Caco-2 (cell line): ENCODE measurements at places on chromosomes 12 and 14. TPM values are rescaled to one million over a fixed set of nuclear protein-coding genes. Genes with fewer than 3 reads are reported as not detected.

- no peak overlapping the region for H3K4me3 ChIP-seq
- H3K4me1 ChIP-seq: no peaks in the 10 kb centered on the region
- no peak overlapping the region for H3K27ac ChIP-seq
- H3K36me3 ChIP-seq: no peaks in the 10 kb centered on the region
Observed at GRCh38 chr14:101469382-101470247, 91.7 kb upstream of the DIO3 start.

GRCh38 chr14:69043596-69044260, 64.6 kb upstream of the ACTN1 start:
- no peaks in the 10 kb centered on the region for H3K27me3 ChIP-seq
- H3K4me3 ChIP-seq: no peak overlapping the region
- DNase-seq: no peak
- peaks cover 14% of the 10 kb centered on the region for H3K4me1 ChIP-seq

DNA sequence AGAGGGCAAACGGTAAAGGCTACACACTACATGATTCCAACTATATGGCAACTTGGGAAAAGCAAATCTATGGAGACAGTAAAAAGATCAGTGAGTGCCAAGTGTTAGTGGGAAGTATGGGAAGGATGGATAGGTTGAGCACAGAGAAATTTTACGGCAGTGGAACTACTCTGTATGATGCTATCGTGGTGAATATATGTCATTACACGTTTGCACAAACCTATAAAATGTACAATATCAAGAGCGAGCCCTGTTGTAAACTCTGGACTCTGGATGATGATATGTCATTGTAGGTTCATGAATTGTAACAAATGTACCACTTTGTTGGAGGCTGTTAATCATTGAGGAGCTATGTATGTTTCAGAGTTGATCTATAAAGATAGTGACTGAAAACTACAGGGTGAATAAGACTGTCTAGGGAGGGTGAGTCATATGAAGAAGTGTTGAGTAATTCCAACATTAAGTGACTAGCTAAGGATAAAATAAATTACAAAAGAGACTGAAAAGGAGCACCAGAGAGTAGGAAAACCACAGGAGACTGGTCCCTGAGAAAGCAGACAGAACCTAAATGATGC, 349.2 kb upstream of the LMO3 start:
- no peak overlapping the region for H3K27ac ChIP-seq
- no peak for DNase-seq
- no peak overlapping the region for H3K4me3 ChIP-seq
- no peaks in the 10 kb centered on the region for H3K36me3 ChIP-seq
- H3K4me1 ChIP-seq: no peaks in the 10 kb centered on the region
- no peaks in the 10 kb centered on the region for H3K27me3 ChIP-seq

DNA sequence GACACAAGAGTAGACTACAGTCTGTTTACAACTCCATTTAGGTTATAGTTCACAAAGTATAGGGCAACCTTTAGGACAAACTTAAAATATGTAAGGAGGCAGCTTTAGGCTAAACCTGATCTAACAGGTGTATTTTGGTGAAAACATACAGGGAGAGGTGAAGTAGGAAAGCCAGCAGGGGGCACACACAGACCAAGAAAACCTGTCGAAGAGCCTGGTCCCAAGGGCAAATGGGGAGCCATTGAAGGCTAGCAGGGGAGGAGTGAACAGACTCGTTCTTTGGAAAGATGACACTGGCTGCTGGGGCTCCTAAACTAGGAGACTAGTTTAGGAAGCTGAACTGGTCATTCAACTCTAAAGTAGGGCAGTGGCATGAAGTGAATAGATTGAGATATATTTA, 138.8 kb upstream of the WSCD2 start:
- H3K36me3 ChIP-seq: no peaks in the 10 kb centered on the region
- H3K27ac ChIP-seq: no peak overlapping the region
- no peaks in the 10 kb centered on the region for H3K27me3 ChIP-seq
- peak; percentile 68 for DNase-seq

ANKRD33 gene
- total RNA-seq: not detected in 2 replicates

CLEC7A gene
- total RNA-seq: not detected in 2 replicates

DNA sequence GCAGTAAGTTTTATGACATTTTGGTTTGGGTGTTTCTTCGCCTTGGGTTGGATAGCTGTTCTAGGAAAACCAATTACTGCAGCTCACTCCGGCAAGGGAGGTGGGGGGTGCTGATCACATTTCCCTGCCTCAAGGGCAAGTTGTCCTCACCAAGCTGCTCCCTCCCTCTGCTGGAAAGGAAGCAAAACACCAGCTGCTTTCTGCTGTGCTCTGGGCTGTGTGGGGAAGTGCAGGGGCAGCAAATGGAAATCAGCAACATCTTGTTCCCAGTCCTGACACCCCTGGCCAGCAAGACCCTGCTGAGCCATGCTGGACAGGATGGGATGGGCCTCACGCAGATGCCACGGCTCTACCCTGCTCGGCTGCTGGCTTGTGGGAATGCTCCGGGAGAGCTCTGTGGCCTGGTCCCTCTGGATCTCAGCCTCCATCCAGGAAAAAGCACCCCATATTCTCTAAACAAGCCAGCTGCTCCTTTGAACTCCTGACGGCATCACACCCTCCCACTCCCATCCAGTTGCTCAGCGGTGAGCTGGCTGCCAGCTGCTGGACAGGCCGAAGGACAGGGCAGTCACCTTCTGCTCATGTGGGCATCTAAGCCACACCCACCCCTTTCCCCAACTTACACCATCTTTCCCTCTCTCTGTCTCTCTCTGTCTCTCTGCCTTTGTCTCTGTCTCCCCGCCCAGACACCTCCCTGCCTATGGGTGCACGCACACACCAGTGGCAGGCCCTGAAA, 52.4 kb upstream of the EIF5 start:
- DNase-seq: peak; percentile 17
- H3K4me3 ChIP-seq: no peak overlapping the region
- no peak overlapping the region for H3K27ac ChIP-seq

GABARAPL1 gene
- 106 TPM in 2 replicates for total RNA-seq

GNPNAT1 gene
- total RNA-seq: 35.9 and 41.6 TPM in 2 replicates

- no peak overlapping the region for H3K27ac ChIP-seq
- H3K27me3 ChIP-seq: no peaks in the 10 kb centered on the region; the same call in 1 of the 2 replicates
- no peaks in the 10 kb centered on the region for H3K4me1 ChIP-seq
- no peaks in the 10 kb centered on the region for H3K36me3 ChIP-seq
Observed at GRCh38 chr14:74921987-74922751, 891 bp downstream of the RPS6KL1 start.

DNA sequence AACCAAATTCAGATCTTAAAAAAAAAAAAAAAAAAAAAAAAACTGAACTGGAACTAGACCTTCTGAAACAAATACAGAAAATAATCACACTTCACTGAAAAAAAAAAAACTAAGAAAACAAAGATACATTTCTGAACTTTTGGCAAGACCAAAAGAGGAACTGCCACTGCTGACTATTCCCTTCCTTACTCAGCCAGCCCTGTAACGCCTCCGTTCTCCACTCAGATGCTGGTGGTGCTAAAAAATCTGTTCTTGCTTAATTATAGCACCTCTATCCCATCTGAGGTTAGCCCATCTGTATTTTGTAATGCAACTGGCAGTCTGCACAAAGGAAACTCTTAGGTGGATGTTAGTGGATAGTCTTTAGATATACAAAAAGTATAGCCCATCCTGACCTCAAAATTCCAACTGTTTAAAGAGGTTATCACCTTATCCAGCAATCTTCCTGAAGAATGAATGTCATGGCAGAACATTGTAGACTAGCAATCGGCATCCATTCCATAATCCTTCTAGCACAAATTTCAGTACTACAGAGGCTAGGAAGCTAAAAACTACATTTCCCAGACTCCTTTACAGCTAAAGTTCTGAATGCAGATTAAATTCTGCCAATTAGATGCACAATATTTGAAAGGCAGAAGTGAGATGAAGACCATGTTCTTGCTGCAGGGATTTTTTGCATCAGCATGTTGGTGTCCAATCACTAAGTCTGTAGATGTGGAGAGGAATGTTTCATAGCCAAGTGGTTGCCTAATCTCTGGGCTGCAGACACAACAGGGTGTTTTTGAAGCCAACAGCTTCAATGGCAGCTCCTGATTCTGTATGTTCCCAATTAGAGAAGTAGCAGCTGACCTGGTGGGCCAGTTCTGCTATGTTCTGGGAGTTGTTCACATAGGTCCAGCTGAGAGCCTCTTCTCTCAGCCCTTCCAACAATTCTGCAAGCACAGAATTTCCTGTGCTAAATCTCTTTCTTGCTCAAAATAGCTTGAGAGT, 5.7 kb downstream of the MAP3K9 start:
- H3K36me3 ChIP-seq: no peaks in the 10 kb centered on the region
- H3K27ac ChIP-seq: no peak overlapping the region
- H3K4me3 ChIP-seq: no peak overlapping the region
- no peaks in the 10 kb centered on the region for H3K27me3 ChIP-seq
- DNase-seq: no peak

EPS8 gene
- 13.9 and 20.1 TPM in 2 replicates for total RNA-seq

APPL2 gene
- 49.2 and 56.0 TPM in 2 replicates for total RNA-seq

CCDC177 gene
- total RNA-seq: 0.56 and 0.82 TPM in 2 replicates

PXMP2 gene
- total RNA-seq: 29.8 and 39.9 TPM in 2 replicates

DNA sequence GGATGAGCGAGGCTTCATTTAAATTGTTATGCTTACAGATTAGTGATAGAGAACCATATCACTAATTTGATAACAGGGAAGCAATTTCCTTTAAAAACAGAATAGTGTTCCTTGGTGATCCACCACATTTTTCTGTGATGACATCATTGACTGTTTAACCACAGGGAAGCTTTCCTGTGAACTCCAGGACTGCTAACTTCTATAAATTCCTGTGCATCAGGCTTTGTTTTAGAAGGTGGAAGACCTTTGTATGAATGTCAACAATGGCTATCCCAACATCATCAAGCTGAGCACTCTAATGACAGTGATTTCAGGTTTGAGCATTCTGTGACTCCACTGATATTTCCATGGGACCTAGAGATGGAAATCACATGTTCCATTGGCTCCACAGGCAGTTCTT, 177.1 kb downstream of the RMST start:
- no peak overlapping the region for H3K27ac ChIP-seq
- peaks cover 13% of the 10 kb centered on the region for H3K4me1 ChIP-seq
- H3K4me3 ChIP-seq: no peak overlapping the region
- DNase-seq: no peak

TAOK3 gene
- 16.5 and 17.7 TPM in 2 replicates for total RNA-seq

GRCh38 chr12:89157413-89157812, 194.9 kb downstream of the DUSP6 start:
- H3K27me3 ChIP-seq: no peaks in the 10 kb centered on the region
- no peaks in the 10 kb centered on the region for H3K36me3 ChIP-seq
- peaks cover 9% of the 10 kb centered on the region for H3K4me1 ChIP-seq
- DNase-seq: no peak
- no peak overlapping the region for H3K27ac ChIP-seq

DNA sequence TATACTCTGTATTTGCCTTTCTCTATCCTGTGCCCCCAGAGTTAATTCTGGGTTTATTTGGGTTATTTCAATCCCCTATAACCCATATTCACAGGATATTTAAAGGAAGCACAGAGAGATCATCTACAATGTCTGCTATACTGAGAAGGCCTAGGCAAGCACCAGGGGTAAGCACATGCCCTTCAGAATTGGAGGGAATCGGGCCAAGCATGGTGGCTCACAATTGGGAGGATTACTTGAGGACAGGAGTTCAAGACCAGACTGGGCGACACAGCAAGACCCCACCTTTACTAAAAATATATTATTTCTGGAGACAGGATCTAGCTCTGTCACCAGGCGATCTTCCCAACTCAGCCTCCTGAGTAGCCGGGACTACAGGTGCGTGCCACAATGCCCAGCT, 11.3 kb downstream of the FOXN3 start:
- no peak overlapping the region for H3K27ac ChIP-seq
- H3K4me1 ChIP-seq: no peaks in the 10 kb centered on the region
- H3K27me3 ChIP-seq: no peaks in the 10 kb centered on the region
- H3K36me3 ChIP-seq: no peaks in the 10 kb centered on the region
- no peak overlapping the region for H3K4me3 ChIP-seq
- DNase-seq: no peak

DPF3 gene
- not detected in 2 replicates for total RNA-seq

DNA sequence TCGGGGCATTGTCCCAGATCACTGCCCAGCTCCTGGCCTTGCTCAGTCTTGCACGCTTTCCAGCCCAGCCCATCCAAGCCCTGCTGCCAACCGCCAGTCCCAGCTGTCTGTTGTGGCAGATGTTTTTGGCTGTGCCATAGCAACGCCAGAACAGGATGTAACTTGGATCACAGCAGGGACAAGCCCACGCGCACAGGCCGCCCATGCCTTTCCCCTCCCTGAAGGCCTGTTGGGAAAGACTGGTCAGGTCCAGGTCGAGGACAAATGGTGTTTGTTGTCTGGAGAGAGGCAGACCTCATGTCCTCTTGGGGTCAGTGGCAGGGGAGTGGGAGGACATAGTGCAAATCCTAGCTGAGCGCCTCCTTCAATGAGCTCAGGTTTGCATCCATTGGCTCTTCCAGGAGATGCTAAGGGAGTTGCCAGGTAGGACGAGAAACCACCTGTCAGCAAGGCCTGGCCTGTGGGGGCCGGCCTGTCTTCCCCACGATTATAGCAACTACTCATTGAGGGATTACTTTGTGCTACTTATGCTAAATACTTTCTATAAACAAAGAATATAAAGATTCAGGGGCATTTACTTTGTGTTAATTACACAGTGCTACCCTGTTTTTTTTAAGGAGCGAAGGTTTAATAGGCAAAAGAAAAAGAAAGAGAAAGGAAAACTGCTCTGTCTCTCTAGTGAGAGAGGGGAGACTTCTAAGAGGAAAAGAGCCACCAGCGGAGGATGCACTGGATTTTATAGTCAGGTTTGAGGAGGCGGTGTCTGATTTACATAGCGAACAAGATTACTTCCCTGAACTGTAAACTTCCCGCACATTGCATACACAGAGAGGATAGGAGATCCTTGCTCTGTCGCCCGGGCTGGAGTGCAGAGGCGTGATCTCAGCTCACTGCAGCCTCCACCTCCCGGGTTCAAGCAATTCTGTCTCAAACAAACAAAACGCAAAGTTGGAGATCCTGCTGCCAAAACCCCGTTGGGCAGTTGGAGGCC, 42.8 kb upstream of the CORO1C start:
- no peak overlapping the region for H3K27ac ChIP-seq
- no peak overlapping the region for H3K4me3 ChIP-seq
- no peaks in the 10 kb centered on the region for H3K27me3 ChIP-seq
- DNase-seq: no peak

- H3K4me1 ChIP-seq: no peaks in the 10 kb centered on the region
- H3K27me3 ChIP-seq: no peaks in the 10 kb centered on the region
- H3K27ac ChIP-seq: no peak overlapping the region
- no peak for DNase-seq
Observed at GRCh38 chr12:67040861-67041137, 228.4 kb upstream of the CAND1 start.

GRCh38 chr12:89156862-89157262, 195.4 kb downstream of the DUSP6 start:
- H3K27me3 ChIP-seq: no peaks in the 10 kb centered on the region
- H3K4me3 ChIP-seq: no peak overlapping the region
- H3K27ac ChIP-seq: no peak overlapping the region
- no peak for DNase-seq
- no peaks in the 10 kb centered on the region for H3K36me3 ChIP-seq
- H3K4me1 ChIP-seq: peaks cover 9% of the 10 kb centered on the region

GRCh38 chr14:21163871-21164291, 8.0 kb upstream of the OR5AU1 start:
- no peak overlapping the region for H3K27ac ChIP-seq
- H3K4me1 ChIP-seq: no peaks in the 10 kb centered on the region
- no peaks in the 10 kb centered on the region for H3K36me3 ChIP-seq
- no peak overlapping the region for H3K4me3 ChIP-seq
- H3K27me3 ChIP-seq: no peaks in the 10 kb centered on the region
- no peak for DNase-seq

SLC38A2 gene
- 317 and 331 TPM in 2 replicates for total RNA-seq

GRCh38 chr14:100033347-100034075, 31.7 kb upstream of the EVL start:
- H3K4me1 ChIP-seq: peaks cover 18% of the 10 kb centered on the region; the same call in 1 of the 2 replicates
- H3K4me3 ChIP-seq: no peak overlapping the region
- no peaks in the 10 kb centered on the region for H3K27me3 ChIP-seq

PGF gene
- 8.9 and 9.1 TPM in 2 replicates for total RNA-seq

NAV3 gene
- 0.45 and 0.67 TPM in 2 replicates for total RNA-seq

EID3 gene
- total RNA-seq: 2.0 and 3.2 TPM in 2 replicates
